Ecto neural progenitor cell (in vitro differentiated cells): ENCODE measurements at places on chromosomes 13 and 19.

DNA sequence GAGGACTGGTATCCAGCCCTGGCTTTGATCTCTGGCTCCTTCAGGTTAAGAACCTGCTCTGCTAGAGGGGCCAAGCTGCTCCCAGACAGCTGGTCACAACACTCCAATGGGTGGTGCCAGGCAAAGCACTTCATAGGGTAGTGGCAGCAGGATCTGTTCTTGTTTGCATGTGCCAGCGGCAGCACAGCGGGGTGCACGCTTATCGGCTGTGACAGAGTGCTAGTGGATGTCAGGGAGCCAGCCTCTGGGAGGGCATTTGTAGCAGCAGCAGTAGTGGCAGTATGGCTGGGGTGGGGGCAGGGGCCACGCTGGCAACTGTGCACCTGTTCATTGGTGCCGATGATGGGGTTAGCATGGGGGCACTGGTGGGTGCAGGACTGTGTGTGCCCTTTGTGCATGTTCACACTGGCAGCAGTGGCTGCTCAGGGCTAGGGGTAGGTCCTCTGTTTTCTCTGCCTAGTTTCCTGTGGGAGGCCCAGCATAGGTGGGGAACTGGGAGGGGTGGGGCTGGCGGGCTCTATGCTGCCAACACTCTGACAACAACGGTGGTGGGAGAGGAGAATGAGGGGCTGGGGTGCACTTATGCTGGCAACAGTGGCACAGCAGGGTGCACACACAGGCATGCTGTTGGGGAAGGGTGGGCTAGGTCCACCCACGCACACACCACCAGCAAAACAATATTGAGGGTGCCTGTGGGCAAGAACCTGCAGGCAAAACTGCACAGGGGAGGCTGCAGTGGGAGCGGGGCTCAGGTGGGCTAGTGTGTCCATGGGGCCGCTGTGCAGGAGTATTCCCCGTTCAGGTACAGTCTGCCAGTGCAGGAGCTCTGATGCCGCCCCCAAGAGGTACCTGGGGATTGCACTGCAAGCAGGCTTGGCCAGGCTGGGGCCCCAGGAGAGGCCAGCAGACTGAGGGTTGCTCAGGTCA, 19.3 kb downstream of the AP1M1 start:
- no peak for DNase-seq

- peak; percentile 53 for DNase-seq
These were observed 1.4 kb downstream of the NOVA2 start for GRCh38 chr19:45972081-45972946.

DNA sequence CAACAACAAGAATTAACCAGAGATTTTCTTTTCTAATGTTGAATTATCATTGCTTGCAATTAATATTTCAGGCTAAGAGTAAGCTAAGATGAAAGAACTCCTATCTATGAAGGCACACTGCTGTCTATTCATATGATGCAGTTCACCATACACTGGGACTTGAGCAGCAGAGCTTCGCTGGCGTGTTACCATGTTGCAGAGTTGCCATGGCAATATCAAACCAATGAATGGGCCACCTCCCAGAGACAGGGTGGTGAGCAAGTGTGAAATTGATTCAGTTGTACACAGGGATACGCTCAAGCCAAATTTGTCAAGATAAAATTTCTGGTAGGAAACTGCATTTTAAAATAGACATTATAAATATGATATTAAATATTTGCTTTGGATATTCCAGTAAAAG, 69.3 kb upstream of the MYO16 start:
- no peak for DNase-seq

DNA sequence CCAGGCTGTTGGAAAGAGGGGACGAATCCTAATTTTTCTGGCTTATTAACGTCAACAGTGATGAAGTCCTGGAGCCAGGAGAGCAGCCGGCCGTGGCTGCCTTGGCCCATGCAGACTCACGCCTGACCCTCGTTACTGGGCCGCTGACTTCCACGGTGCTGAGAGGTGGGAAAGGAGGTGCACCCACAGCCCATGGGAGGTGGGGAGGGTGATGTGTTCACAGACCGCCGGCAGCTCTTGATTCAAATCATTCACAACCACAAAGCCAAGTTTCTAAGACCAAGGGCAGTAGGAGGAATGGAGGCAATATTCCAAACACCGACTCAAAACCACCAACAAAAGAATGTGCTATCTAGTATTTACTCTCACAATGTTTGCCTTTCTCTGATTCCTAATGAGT, 24.3 kb downstream of the COL4A2 start:
- no peak for DNase-seq

GRCh38 chr19:32457571-32458158, 52.1 kb downstream of the DPY19L3 start:
- no peak for DNase-seq

DNA sequence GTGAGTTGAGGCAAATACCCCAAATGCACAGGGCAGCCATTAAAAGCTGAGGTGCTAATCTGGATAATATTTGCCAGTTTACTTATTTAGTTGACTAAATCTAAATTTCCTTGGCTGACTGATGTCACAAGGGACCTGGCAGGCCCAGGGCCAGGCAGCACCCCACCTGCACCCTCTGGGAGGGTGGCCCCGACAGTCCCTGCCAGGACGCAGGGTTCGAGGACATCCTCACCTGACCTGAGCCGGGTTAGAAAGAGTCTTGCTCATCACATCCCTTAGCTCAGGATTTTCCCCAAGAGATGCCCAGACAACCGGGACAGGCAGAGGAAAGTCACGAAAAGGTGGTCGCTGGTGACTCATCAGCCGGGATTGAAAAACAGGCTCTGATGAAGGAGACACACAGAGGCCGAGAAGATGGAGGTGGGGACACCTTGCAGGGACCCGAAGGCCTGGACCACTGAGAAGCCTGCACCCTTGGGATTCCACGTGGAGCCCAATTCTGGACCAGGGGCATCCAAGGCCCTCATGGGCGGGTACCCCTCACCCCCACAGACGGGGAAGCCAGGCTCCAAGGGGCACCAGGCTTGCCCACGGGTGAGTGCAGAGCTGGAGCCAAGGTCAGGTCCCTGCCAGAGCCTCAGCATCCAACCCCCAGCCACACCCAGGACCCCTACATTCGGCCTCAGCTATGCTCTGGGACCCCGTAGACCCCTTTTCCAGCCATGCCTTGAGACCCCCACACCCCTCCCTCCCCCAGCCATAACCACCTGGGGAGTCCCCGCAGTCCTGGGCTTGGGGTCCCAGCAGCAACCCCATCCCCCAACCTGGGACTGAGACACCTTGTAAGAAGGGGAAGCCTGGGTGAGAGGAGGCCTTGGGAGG, 103.2 kb downstream of the SOX1 start:
- no peak for DNase-seq

DNA sequence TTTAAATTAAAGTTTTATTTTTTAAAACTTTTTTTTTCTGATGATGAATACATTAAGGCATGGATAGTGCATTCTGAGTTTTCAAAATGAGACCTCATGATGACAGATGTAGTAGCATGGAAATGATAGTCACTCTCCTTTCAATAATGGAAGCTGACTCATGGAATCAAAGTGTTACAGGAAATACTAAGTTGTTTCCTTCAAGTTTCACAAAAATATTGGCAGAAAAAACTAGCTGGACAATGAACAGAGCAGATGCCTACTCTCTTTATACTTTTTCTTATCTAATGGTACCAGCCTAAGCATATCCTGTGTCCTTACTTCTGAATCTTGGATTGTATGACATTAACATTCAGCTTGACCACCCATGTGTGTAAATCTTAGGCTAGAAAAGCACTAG, 1337.3 kb downstream of the PCDH9 start:
- no peak for DNase-seq

GRCh38 chr19:19342086-19343015, 21.7 kb downstream of the MAU2 start:
- DNase-seq = peak; percentile 87

GRCh38 chr13:31008400-31009115, 76.1 kb downstream of the TEX26 start:
- no peak for DNase-seq

- no peak for DNase-seq
These were observed 130.3 kb downstream of the USP12 start for GRCh38 chr13:27041341-27041740.

GRCh38 chr13:46516599-46517338, 36.2 kb upstream of the LRCH1 start:
- DNase-seq = no peak

GRCh38 chr13:31409678-31410356, 210.0 kb downstream of the B3GLCT start:
- no peak for DNase-seq

DNA sequence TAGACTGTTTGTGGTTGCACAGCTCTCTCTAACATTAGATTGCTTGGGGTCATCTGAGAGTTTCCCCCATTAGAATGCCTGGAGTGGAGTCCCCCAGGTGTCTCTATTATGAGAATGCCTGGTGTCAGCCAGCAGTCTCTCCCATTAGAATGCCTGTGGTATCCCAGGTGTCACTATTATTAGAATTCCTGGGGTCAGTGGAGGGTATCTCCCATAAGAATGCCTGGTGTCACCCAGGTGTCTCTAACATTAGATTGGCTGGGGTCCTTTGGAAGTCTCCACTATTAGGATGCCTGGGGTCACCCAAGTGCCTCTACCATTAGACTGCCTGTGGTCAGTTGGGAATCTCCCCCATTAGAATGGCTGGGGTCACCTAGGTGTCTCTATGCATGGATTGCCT, 1495.1 kb downstream of the UQCRFS1 start:
- DNase-seq = no peak

DNA sequence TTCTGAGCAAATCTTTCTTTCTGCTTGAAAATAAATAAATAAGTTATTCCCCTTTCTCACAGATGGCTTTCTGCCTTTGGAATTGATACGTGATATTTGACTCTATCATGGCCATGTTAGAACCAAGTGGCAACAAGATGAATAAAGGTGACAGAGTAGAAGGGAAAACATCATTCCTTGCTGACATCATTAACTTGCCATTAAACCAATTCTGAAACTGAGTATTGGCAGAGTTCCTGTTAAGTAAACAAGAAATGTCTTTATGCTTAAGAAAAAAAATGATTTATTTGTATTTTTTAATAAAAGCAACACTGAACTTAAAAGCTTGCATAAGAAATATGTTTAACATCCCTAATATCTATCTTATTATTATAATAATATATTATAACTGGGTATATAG, 828.1 kb downstream of the PCDH9 start:
- no peak for DNase-seq

GRCh38 chr19:44635581-44636438, 7.9 kb upstream of the PVR start:
- DNase-seq = no peak

GRCh38 chr13:63307228-63307627, 1891.6 kb upstream of the PCDH20 start:
- DNase-seq = no peak

- no peak for DNase-seq
These were observed 226.3 kb downstream of the DLEU7 start for GRCh38 chr13:50617134-50617721.

- DNase-seq = no peak
These were observed 173.6 kb downstream of the NUFIP1 start for GRCh38 chr13:44815623-44816022.

DNA sequence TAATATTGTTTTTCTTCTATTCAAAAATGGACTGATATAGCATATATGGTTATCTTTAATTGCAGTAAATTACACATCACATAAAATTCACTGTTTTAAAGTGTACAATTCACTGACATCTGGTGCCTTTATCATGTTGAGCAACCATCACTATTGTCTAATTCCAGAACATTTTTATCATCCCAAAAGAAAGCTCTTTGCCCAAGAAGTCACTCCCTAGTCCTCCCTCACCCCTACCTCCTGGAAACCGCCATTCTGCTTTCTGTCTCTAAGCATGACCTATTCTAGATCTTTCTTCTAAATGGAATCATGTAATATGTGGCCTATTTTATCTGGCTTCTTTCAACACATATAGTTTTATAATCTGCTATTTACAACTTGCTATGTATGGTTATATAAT, 525.6 kb downstream of the DCT start:
- no peak for DNase-seq

DNA sequence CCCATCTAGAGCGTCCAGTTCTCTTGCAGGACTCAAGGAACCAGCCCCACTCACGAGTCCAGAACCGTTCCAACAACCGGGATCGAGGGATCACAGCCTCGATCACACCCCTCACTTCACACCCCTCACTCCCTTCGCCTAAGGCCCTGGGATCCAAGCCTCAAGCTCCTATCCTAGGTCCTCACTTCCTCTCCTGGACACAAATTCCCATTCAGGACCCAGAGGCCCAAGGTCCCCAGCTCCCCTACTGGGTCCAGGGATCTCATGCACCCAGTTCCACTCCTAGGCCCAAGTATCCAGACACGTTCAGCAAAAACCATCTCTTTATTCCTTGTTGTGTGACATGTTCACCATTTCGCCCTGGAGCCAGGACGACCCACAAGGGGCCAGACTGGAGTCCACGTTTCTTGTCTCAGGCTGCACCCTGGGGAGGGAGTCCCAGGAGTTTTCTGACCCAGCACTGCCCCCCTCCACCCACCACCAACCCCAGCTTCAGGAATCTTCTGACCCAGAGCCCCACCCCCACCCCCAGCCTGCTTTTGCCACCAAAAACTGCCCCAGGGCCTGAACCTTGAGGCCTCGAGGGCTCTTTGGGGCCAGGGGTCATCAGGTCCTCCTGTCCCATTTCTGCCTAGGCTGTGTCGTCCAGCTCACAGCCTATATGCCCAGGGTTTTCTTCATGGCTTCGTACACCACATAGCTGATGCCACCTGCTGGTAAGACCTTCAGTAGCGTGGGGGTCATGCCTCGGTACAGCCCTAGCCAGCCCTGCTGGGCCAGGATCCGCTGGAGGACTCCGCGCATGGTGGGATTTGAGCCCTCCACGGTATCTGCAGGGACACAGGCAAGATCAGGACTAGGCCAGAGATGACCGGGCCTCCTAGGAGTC, 1.4 kb upstream of the KHSRP start:
- no peak for DNase-seq

- no peak for DNase-seq
These were observed 160.7 kb downstream of the LMO7 start for GRCh38 chr13:75796825-75797224.

DNA sequence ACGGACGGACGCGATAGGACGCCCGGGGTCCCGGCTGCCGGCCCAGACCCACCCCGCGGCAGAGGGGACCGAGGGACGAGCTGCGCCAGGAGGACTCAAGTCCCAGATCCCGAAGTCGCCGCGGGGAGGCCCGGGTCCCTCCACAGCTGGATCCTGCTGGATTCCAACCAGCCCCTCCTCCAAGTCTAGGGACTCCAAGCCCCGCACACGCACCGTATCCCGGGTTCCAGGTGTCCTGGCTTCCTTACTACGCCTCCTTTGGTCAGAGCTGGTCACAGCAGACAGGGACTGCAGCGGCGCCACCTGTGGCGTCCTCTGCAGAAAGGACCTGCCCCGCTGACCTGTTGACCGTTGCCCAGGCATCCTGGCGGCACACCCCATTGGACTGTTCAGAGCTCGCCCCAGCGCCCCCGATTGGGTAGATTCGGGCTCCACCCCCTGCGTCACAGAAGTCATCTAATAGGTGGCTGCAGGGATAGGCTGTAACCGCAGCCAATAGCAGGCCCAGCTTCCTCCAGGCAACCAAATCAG, 29.0 kb upstream of the ZNF709 start:
- no peak for DNase-seq

DNA sequence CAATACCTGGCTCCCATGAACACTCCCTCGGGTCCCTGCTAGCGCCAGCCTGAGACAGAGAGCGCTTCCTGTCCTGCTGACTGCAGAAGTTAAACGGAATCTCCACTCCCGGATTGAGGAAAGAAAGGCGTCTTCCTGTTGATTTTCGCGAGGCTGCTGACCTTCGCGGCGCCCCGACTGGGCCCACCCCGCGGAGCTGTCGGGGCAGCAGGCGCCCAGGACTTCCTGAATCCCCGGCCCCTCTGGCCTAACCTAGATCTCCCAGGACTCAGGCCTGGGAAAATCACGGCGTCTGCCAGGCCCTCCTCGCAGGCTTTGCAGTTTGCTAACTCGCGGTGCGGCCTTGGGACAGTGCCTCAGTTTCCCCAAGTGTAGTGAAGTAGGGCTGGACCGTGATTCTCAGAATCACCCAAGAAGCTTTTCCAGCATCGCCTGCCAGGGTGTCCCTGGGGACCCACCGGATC, 108.8 kb downstream of the KCTD15 start:
- peak; percentile 58 for DNase-seq
